ENCODE measurements at places on chromosomes 2 and 18.

- DNase-seq: no peak
These were observed 154.8 kb downstream of the TGIF1 start for GRCh38 chr18:3604498-3605408.

- no peak for DNase-seq
These were observed 32.8 kb downstream of the TACR1 start for GRCh38 chr2:75166491-75166890.

DNA sequence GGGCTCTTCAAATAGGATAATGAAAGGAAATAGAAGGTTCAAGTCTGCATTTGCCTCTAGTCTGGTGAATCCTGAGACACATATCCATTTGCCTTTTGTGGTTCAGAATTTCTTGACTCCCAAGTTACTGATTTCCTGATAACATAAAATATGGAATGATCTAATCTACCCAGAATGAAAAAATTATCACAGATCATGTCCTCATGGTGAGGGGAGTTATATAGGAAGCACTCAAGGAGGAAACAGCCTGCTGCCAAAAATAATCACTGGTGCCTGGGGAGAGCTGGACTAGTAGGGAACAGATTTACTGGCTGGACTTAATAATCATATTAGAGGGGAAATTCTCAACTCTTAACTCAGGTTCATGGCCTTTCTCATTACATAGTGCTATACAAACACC, 95.5 kb upstream of the STK17B start:
- no peak for DNase-seq

GRCh38 chr2:39217192-39217550, 26.6 kb downstream of the CDKL4 start:
- no peak for DNase-seq
